Caki2 (cell line): ENCODE measurements at places on chromosomes 2 and 18. TPM values are rescaled to one million over a fixed set of nuclear protein-coding genes. Genes with fewer than 3 reads are reported as not detected.
A peak's percentile ranks its signal among the peaks of the same experiment; 100 is the strongest.

GRCh38 chr2:129139380-129139779 is 820.7 kb upstream of the HS6ST1 start:
- no peak for DNase-seq

GRCh38 chr2:41880561-41881243 is 167.1 kb upstream of the PKDCC start:
- DNase-seq, result no peak

DNA sequence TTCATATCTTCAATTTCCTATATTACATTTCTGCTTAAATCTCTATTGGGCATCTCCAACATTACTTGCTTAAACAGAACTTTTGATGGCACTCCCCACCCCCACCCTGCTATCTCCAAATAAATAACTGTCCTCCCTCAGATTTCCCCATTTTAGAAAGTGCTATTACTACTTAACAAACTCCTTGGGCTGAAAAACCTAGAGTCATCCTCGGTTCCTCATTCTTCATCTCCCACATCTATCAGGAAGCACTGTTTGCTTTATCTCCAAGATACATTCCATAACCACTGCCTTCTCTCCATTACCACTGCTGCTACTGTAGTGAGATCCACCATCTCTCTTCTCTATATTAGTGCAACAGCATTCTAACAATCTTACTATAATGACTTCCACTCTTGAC is 150.4 kb upstream of the CYRIA start:
- no peak for DNase-seq

The HOXD1 gene
- 2.4 TPM in 1 of 2 replicates, not detected in the other for total RNA-seq

GRCh38 chr2:207216457-207216856 is 50.7 kb upstream of the KLF7 start:
- no peak for DNase-seq

DNA sequence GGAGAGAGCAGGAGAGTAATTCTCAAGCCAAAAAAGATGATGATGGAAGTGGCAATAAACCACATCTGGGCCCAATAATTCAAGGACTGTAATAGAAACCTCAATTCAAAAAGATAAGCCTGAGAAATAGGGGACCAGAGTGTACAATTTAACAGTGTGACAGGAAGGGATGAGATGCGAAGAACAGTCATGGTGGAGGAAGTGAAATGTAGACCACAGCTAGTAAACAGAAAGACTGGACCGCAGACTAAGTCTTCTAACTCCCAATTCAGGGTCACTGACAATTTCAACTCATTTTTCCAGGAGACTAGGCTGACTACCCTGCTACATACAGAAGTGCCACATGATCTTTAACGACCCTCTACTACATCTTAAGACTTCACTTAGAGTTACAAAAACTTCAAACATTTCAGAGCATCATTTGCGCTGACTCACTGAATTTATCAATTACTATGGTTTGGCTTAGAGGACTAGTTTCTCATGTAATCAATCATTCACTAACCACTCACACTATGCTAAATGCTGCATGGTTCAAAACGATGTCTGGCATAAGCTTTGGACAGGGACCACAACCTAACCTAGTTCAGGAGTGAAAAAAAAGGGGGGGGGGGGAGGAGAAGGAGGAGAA is 9.0 kb downstream of the CUL3 start:
- peak; percentile 25 for DNase-seq

GRCh38 chr2:10267551-10268465 is 34.9 kb upstream of the HPCAL1 start:
- no peak for DNase-seq

DNA sequence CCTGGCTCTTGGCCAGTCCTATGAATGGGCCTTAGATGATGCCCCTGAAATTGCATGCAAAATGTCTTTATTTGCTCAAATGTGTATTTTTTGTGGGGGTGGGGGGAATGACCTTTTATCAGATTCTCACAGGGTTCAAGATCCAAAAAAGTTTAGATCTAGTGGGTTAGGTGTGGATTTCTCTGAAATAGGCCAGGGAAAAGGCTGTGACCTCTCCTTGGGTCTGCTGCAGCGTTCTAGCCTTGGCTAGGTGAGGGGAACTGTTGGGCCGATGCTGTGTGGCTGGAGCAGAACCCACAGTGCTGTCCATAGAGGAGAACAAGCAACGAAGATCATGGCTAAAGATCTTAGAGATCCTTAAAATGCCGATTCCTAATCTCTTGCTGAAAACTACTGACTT is 130.4 kb upstream of the IL1R2 start:
- no peak for DNase-seq

The SLC30A3 gene
- not detected in 2 replicates for total RNA-seq

DNA sequence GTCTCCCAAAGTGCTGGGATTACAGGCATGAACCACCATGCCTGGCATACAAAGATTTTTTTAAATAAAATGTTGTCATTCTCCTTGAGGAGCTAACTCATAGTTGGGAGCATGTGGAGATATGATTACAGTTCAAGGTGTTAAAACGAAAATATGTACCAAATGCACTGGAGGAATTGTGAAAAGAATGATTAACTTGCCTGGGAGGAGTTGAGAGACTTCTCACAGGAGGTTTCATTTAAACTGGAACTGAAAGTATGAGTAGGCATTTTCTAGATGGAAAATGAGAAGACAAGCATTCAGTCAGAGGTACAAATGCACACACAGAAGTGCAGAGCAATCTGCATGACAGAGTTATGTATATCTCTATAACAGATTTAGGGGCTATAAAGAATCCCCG is 126.6 kb upstream of the PDE1A start:
- DNase-seq, result peak; percentile 12

The TMEM200C gene
- 0.81 TPM in 1 of 2 replicates, not detected in the other for total RNA-seq

GRCh38 chr2:22902662-22903165 is 482.3 kb upstream of the KLHL29 start:
- no peak for DNase-seq

The CIB4 gene
- total RNA-seq, result not detected in 2 replicates

The SIX3 gene
- not detected in 2 replicates for total RNA-seq

DNA sequence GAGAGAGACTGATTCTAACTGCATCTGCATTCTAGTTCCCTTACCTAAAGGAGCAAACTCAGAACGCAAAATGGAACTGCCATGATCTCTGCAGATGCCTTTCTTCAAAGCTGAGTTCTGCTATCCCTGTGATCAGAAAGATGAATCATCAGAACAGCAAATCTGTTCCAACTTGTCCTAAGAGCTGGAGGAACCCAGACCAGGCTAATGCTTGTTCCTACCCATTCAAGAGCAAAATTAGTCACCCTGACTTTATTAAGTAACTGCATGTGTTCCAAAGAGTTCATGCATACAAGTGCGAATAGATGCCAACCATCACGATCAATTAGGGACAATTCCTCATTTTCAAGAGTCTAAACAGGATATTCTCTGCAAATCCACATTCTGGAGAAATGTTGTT is 46.5 kb downstream of the MBP start:
- DNase-seq, result no peak

The CFAP65 gene
- not detected in 2 replicates for total RNA-seq

DNA sequence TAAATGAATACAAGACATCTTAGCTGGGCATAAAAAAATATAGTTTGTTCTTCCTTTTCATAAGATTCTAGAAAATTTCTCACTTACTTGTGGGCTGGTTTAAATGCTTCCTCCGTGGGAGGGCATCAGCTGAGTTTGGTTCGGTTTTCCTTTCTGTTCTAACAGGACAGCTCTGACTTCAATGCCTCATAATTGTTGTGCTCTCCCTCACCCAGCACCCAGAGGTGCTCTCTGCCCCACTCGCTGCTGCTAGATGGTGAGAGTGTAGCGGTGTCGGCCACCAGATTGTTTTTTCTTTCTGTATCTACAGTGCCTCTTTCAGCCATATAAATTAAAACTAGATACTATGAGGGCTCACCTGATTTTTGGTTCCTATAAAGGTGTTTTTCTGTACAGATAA is 407.2 kb upstream of the CDH7 start:
- no peak for DNase-seq

The GCKR gene
- 6.0 and 8.9 TPM in 2 replicates for total RNA-seq

DNA sequence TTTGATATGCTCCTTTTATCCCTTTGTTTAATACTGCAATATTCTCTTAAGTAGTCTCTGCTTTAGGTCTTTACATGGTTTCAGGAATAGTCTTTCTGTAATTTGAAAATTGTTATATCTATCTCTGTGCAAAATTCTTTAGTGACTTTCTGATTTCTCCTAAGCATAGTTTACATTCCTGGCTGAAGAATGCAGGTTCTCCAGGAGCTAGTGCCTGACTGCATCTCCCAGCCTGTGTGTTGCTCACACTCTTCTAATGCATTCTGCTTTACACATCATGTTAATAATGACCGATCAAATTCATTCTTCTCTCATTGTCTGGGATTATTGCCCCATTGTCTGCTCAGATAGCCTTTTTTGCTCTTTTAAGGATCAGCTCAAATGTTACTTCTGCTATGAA is 1349.2 kb downstream of the DSC3 start:
- DNase-seq, result no peak

DNA sequence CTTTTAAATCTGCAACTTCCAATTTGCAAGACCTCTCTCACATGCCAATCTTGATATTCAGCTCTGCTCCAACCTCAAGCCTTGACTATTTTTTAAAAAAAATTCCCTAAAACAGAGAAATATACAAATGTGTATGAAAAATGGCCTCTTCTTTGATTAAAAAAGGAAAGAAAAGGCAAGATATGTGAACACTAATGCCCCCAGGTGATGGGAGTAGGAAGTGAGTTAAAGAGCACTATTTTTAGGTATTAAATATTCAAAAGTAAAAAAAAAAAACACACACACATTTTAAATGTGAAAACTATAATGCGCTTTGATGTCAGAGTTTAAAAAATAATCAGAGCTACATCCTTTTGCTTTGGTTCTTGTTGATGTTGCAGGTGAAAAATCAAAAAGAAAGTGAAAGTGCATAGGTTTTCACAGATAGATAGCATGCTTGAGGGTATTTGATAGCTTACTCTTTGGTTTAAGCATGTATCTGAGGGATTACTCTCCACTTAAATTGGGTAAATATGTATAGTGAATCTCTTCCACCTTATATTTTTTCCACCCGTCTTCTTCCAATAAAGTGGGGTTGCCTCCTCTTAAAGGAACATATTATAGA is 406.0 kb upstream of the POU3F3 start:
- peak; percentile 36 for DNase-seq

The GPC1 gene
- 117 and 134 TPM in 2 replicates for total RNA-seq

The RFTN2 gene
- total RNA-seq, result not detected in 2 replicates

The MERTK gene
- total RNA-seq, result 1.4 and 9.3 TPM in 2 replicates

The KLF11 gene
- total RNA-seq, result 11.7 and 13.1 TPM in 2 replicates

DNA sequence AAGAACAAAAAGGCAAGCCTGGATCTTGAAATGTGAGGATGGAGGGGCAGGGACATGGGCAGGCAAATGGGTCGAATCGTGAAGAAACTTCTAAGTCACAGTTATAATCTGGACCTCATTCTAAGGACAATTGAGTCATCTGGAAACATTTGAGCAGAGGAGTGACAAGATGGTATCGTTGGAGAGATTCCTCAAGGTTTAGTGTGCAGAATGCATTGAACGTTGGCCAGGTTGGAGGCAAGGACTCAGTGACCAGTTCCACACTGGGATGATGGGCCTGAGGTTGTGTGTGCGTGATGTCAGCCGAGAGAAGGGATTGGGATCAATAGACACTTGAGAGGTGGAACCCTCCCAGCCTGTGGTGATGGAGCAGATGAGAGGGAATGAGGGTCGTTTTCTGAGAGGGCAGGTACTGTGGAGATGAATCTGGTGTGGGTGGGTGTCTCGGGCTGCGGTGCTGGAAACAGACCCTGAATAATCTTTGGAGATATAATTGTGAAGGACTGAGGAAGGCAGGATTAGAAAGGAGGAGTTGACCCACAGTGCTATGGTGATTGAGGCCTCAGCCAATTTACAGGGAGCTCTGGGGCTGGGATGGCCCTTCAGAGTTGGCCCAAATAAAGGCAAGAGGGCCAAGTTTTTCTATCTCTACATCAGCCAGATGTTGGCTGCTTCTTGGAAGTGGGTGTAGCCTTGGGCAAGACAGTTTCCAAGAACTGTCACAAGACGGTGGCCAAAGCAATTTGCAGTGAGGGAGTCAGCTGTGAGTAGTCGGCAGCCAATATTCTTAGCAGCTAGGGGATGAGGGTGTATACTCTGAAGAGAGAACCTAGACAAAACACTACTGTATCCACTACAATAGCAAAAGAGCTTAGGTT is 5.8 kb upstream of the ZNF532 start:
- no peak for DNase-seq

DNA sequence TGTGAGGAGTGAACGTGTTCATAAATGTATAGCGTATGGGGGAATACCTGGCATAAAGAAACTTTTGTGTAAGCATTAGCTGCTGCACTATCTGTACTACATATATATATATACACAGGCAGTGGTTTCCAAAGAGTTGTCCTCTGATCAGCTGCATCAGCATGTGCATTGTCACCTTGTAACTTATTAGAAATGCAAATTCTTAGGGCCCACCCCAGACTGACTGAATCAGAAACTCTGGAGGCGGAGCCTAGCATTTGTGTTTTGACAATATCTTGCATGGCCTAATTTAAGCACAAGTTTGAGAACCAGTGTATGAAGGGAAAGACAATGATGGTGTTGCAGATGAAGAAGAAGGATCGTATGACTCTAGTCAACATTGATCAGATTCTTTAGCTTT is 299.5 kb downstream of the CCDC102B start:
- no peak for DNase-seq

GRCh38 chr18:22838221-22838620 is 94.9 kb upstream of the RBBP8 start:
- no peak for DNase-seq

DNA sequence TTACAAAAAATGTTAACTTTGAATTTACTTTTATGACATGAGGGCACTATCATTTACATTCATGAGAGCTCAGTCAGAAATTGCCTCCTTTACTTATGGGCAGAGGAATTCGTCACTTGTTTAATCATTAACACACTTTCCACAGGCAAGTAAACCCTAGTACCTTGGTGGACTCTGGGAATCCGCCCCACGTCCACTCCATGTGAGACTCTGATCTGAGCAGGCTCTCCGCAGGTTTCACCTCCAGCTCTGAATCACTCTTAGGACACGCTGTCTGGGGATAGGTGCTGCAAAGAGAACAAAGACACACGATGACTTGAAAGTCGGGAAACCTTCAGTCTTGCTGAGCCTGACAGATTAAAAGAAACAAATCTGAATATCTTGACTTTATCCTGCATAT is 73.6 kb downstream of the LPIN2 start:
- DNase-seq, result peak; percentile 81

- no peak for DNase-seq
Measured at GRCh38 chr18:58105888-58106260, 61.8 kb downstream of the NEDD4L start.

DNA sequence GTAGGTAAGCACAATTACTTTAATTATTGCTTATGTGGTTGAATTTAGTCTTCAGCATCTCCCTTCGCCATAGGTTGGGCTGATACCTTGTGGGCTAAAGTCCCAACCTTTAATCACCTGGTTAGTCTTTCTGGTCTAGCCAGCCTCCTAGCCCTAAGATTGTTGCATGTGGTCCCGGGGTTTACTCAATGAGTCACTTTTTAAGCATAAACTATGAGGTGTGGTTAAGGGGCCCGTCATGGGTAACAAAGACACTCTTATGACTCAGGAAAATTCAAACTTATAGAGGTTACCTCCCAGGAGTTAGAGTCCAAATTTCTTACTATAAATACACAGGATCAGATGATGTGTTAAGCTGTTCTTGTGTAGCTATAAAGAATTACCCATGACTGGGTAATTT is 841.6 kb downstream of the TRIB2 start:
- DNase-seq, result peak; percentile 83

The NEUROD1 gene
- not detected in 2 replicates for total RNA-seq

The PPP4R3B gene
- total RNA-seq, result 9.2 and 11.6 TPM in 2 replicates

- DNase-seq, result peak; percentile 78
Measured at GRCh38 chr2:158953926-158954763, 14.3 kb upstream of the TANC1 start.

The GPR35 gene
- total RNA-seq, result 1.5 TPM in 1 of 2 replicates, not detected in the other
